ENCODE measurements at places on chromosomes 13 and 19. TPM values are rescaled to one million over a fixed set of nuclear protein-coding genes. Genes with fewer than 3 reads are reported as not detected.
A peak's percentile ranks its signal among the peaks of the same experiment; 100 is the strongest.

CGB3 gene
- total RNA-seq, result not detected

GRCh38 chr19:40342644-40343311, 5.4 kb downstream of the C19orf47 start:
- no peaks in the 10 kb centered on the region for H3K36me3 ChIP-seq
- no peak for DNase-seq

- DNase-seq, result no peak
- peaks cover 9% of the 10 kb centered on the region for H3K27me3 ChIP-seq
- H3K36me3 ChIP-seq, result no peaks in the 10 kb centered on the region
- H3K4me3 ChIP-seq, result no peak overlapping the region
- H3K4me1 ChIP-seq, result no peaks in the 10 kb centered on the region
- H3K27ac ChIP-seq, result no peak overlapping the region
These were observed 150.8 kb downstream of the B3GLCT start for GRCh38 chr13:31350560-31350959.

GRCh38 chr19:10762656-10763055, 44.8 kb downstream of the DNM2 start:
- peaks cover 2% of the 10 kb centered on the region for H3K36me3 ChIP-seq
- no peaks in the 10 kb centered on the region for H3K27me3 ChIP-seq
- no peaks in the 10 kb centered on the region for H3K4me1 ChIP-seq
- no peak for DNase-seq
- H3K4me3 ChIP-seq, result no peak overlapping the region
- H3K27ac ChIP-seq, result no peak overlapping the region

DNA sequence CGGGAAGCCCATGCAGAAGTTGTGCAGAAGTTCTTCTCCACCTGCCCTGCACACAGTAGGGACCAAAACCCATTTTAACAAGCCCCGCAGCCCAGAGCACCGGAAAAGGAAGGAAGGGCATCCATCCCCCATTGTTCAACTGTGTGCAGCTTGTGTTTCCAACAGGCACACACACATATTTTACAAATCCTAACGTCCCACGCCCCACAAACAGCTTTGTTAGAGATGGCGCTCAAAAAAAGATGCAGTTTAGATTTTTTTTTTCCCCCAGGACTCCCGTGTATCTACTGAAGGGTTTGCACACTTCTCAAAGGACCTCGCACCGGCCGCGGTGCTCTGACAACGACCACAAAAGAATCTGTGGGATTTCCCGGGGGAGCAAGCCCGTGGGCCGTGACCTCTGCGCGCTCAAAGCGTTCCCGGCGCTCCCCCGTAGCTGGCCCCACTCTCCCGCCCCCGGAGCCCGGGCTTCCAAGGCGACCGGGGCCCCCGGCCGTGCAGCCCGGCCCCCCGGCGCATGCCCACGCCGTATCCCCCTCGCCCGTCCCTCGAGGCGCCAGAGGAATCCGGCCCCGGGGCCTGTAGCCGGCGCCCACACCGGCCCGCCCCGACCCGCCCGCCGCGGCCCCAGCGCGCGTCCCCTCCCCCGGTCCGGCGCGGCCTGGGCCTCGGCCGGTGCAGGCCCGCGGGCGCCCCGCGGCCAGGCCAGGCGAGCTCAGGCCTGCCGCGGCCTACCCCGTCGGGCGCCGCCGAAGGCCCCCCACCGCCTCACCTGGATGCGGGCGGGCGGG, 523 bp downstream of the ELAVL1 start:
- H3K27me3 ChIP-seq, result no peaks in the 10 kb centered on the region
- DNase-seq, result peak; percentile 11
- H3K4me1 ChIP-seq, result peaks cover 22% of the 10 kb centered on the region
- H3K4me3 ChIP-seq, result peak overlapping the region; percentile 81
- no peaks in the 10 kb centered on the region for H3K36me3 ChIP-seq
- H3K27ac ChIP-seq, result no peak overlapping the region

All from endothelial cell of umbilical vein (primary cell).